ENCODE measurements at places on chromosomes 4 and X.

GRCh38 chr4:129614611-129615010 lies 518.7 kb downstream of the C4orf33 start:
- no peak for DNase-seq

DNA sequence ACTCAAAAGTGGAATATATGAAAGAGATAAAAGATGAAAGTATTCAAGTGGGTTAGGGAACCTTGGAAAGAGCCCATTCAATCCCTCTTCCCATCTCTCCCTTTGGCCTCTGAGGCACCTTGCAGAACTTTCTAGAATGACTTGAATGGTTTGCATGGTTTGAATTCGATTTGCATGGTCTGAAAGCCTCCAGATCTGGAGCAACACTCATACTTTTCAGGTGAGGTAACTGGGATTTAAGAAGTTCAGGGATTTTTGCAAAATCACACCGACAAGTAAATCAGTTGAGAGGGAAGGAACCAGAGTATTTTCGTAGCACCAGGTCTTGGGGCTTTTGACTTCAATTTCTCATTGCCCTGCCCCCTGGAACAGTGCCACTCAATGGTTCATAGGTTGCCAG lies 476.0 kb upstream of the FTHL17 start:
- no peak for DNase-seq

GRCh38 chr4:138311771-138312535 lies 69.8 kb upstream of the SLC7A11 start:
- DNase-seq, result no peak

DNA sequence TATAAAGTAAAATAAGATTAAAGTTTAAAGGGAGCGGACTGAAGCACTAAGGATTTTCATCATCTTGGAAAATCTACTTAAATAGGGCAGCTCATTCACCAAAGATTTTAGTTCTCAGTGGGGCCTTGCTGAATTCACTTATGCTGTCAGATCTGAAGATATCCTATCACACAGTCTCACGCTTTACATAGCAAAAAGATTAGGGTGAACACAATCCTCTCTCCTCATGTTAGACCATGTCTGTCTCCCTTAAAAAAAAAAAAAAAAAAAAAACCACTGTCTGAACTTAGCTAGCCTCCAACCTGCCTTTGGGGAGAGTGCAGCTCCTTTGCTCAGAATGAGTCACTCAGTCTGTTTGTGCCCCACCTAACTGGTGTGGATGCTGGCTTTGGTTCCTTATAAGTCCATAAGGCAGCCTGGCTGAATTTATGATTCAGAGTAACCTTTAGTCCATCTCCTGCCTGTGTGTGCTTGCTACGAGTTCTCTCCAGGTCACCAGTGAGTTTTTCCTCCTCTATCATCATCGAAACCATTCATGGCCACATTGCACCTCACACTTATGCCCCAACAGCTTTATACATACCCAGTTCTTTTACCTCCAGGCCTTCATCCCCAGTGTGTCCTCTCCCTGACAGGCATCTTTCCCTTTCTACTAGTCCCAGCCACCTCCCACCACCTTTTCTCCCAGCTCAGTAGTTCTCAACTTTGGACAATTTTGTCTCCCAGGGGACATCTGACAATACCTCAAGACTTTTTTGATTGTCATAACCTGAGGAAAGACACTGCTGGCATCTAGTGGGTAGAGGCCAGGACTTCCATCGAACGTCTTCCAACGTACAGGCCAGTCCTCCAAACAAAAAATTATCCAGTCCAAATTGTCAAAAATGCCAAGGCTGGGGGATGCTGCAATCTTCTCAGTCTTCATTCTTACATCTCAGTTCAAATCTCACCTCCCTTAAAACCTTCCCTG lies 220.7 kb upstream of the EMCN start:
- no peak for DNase-seq

DNA sequence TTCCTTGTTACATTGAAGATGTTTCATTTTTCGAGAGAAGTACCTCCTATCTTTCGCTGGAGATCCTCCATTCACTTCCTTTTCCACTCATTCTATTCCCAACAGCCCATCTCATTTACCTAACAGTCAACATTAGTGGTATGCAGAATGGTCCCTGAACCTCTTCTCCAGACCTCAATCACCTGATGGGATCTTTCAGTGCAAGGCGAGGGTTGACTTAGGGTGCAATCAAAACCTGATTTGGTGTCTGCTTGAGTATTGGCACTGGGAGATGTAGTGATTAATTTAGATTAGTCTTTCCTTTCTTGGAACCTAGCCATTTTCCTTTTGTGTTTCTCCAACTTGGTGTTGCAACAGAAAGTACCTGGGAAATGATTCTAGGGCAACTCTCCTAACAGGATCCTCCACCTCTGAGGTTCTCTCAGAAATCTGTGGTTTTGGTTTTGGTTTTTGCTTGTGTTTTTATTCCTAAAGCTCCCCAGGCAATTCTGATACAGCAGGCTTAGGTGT lies 18.4 kb downstream of the DDX3X start:
- no peak for DNase-seq

GRCh38 chr4:157220371-157220881 lies at the start of gene GRIA2:
TSS of gene GRIA2 (plus strand) at chr4:157220728. CDS start at chr4:157221043, 315 bp downstream.
- DNase-seq, result peak; percentile 85

DNA sequence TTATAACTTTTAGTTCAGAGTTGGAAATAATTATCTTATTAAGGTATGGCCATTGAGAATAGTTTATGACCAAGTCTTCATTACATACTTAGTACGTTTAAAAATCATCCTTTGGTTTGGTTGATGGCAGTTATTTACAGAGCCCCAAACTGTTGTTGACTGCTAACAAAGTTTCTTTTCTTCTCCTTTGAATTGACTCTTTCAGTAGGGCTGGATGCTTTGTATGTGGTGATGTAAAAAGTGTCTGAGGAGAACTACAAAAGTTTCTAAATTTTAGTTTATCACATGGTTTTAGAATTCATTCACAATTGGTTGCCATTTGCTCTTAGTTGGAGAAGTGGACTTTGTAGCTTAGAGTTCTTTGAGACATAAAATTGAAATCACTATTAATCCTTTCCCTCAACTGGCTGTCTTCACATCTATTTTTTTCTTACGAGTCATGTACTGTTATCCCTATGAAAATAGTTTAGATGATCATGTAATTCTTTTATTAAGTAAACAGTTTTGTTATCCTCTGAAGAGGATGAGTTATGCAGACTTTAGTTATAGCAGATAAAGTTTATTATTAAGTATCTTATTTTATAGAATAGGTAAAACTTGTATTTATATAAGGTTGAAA lies 14.8 kb downstream of the PTPN13 start:
- no peak for DNase-seq

DNA sequence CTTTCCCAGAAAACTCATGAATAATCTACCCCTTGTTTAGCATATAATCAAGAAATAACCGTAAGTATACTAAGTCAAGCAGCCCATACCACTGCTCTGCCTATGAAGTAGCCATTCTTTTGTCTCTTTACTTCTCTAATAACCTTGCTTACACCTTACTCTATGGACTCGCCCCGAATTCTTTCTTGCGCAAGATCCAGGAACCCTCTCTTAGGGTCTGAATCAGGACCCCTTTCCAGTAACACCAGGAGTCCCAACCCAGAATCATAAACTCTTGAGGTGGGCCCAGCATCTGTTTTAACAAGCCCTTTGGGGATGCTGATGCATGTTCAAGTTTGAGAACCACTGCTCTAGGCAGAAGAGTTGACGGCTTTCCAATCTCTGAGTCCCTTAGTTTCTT lies 119.6 kb downstream of the BEND2 start:
- no peak for DNase-seq

DNA sequence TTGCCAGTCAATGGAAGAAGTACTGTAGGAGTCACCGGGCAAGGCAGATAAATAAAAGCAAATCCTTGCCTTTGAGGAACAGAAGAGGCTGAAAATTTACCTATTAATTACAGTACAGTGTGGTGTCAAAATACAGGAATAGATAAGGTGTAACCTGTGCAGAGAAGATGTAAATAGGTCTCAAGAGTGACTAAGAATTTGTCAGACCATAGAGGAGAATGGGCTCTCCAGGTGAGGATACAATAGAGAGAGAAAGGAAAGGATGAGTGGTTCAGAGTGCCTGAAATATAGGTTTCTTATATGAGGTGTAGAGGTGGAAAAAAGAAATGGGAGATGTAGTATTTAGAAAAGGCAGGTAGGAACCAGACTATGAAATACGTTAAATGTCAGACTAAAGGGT lies 801 bp upstream of the ZC4H2 start:
- DNase-seq, result no peak

DNA sequence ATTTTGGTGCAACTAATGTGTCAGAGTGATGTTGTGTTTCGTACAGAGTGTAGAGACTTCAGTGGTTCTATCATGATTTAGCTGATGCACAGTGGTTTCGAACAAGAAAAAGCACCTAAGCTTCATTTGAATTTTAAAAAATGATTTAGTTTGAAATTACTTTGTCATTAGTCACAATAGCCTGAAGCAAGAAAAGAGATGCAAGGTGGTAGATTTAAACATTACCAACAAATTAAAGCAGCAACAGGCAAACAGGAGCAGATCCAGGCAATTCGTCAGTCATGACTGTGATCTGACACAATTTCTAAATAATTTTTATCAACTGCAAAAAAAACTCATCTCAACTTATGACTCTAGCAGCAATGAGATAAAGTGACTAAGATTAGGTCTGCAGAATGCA lies 24.6 kb upstream of the COX7B2 start:
- no peak for DNase-seq

GRCh38 chr4:87601361-87601760 lies 7.0 kb upstream of the DSPP start:
- no peak for DNase-seq
